Left cardiac atrium (tissue), 4 donors: ENCODE measurements at places on chromosomes 2 and 18.
A peak's percentile ranks its signal among the peaks of the same experiment; 100 is the strongest.

DNA sequence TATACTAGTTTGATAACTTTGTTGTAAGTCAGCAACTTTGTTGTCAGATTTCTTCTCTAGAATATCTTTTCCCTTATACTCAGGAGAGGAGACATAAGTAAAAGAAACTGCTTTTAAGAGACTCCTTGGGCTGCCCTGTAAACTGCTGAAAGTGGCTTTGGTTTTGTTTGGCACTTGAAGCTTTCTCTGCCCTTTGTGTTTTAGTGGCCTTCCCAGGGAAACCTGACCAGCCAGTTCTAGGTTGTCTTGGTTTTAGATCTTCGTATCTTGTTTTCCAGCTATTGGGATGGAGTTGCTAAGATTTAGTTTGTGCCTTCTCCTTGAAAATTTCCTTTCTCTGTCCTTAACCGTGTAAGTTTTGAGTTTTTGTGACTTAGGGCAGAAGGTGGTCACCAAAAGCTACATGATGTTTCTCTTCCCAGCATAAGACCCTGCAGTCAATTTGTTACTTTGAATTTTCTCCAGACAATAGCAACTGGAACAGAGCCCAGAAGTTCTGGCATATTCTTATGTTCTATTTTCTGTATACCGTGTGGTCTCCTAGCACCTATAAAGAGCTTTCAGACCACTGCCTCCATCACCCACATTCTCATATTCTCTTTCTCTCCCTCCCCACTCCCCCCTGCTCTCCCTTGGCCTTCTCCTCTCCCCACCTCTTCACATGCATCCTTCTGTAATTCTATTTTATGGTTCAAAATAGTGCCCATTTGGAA, 81.1 kb downstream of the BOLA3 start:
- DNase-seq, result no peak

GRCh38 chr2:75622500-75622899, 24.1 kb upstream of the MRPL19 start:
- no peak for DNase-seq

DNA sequence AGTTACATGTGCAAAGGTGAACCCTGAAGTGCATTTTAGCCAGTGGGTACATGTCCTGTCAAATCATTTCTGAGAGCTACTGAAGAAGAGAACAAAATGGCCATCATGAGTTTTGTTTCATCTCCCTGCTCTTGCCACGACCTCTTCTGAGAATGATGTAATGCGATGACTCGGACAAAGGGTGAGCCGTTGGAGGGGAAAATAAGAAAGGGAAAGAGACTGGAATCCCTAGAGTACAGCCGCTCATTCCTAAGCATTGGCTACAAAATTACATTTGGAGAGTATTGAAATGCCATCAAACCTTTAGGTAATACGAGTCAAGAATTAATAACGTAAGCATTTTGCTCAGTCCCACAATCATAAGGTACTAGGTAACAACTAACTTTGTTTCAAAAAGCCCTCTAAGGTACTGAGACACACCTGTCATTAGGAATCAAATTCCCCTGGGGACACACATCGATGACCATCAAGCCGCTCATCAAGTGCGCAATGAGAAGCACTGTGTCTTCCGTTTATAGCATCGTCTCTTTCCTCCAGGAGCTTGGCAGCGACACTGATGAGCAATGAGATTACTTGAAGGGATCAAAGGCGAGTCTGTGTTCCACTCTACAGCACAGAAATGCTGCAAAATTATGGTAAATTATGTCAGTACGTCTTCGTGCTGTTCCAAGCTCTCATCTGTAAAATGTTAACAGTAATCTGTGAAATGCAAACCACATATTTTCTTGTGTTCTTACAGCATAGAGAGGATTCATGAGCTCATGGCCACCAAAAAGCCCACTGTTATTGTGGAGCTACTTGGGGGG, 97.3 kb upstream of the PIEZO2 start:
- no peak for DNase-seq

- DNase-seq, result no peak
Measured at GRCh38 chr2:162298669-162299335, 19.7 kb downstream of the IFIH1 start.

DNA sequence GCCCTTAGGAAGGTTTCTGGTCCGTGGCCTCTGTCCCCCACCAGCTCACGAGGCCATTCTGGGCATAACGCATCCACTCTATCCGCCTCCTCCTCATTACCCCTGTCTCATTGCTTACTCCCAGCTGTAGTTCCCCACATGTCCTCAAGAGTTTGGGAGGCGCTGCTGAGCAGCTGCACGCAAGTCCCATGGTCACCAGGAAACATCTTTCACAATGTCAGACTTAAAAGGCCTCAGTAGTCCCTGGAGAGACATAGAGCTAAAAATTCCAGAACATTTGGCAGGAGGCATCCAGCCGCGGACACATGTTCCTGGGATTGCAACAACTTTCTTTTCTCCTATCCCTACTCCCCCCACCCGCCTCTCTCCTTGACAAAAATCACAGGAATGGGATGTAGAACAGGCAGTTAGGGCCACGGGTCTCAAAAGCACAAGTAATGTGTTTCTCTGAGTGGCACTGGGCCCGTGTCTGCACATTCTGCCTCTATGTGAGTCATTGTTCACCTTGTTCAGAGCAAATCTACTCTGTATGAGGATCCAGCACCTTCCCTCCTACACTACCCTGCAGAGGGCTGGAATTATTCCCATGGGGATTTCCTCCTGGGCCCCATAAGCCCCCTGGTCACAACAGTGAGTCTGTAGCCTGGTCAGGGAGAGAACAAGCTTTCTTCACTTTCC, 8.1 kb downstream of the LBH start:
- DNase-seq, result peak; percentile 68

DNA sequence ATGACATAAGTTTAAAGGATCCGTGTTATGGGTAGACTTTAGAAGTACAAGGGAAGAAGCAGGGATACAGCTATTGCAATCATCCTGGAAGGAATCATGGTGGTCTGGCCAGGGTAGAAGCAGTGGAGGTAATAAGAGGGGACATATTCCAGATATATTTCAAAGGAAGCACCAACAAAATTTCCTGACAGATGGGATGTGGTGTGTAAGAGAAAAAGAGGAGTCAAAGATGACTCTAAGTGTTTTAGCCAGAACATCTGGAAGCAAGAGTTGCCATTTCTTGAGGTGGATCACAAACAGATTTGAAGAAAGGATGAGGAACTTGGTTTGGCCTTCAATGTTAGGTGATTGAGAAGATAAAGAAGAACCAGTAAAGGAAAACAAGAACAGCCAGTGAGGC, 133.1 kb upstream of the CTAGE1 start:
- no peak for DNase-seq
